ENCODE measurements at places on chromosomes 4 and X. TPM values are rescaled to one million over a fixed set of nuclear protein-coding genes. Genes with fewer than 3 reads are reported as not detected.

NUDT10 gene
- total RNA-seq: 1.3 TPM

AFP gene
- 0.32 TPM for total RNA-seq

WDR17 gene
- total RNA-seq: 0.64 TPM

RHOXF2B gene
- not detected for total RNA-seq

CTAG2 gene
- total RNA-seq: not detected

GAGE12J gene
- not detected for total RNA-seq

RENBP gene
- 12.6 TPM for total RNA-seq

ARHGAP36 gene
- not detected for total RNA-seq

TLR6 gene
- 2.3 TPM for total RNA-seq

FOXO4 gene
- 4.3 TPM for total RNA-seq

GRIA3 gene
- 8.1 TPM for total RNA-seq

SMIM10L2A gene
- total RNA-seq: under 0.01 TPM

SH3TC1 gene
- total RNA-seq: 3.9 TPM

CPZ gene
- 15.5 TPM for total RNA-seq

HS3ST1 gene
- total RNA-seq: not detected

PDLIM3 gene
- total RNA-seq: 96.6 TPM

PLXNB3 gene
- 3.5 TPM for total RNA-seq

PDCL2 gene
- not detected for total RNA-seq

USP26 gene
- total RNA-seq: not detected

ZNF280C gene
- 7.1 TPM for total RNA-seq

GAGE13 gene
- total RNA-seq: not detected

EIF2S3 gene
- total RNA-seq: 256 TPM

STATH gene
- total RNA-seq: not detected

GAGE2A gene
- not detected for total RNA-seq

ZNF157 gene
- under 0.01 TPM for total RNA-seq

CCKAR gene
- 0.43 TPM for total RNA-seq

PROM1 gene
- total RNA-seq: under 0.01 TPM

MGARP gene
- 41.2 TPM for total RNA-seq

NDST4 gene
- not detected for total RNA-seq

EDNRA gene
- total RNA-seq: 4.2 TPM

DGAT2L6 gene
- total RNA-seq: not detected

FRMD7 gene
- not detected for total RNA-seq

HSFX3 gene
- total RNA-seq: not detected

CLTRN gene
- total RNA-seq: under 0.01 TPM

PLAC1 gene
- total RNA-seq: 0.43 TPM

SNX12 gene
- 61.5 TPM for total RNA-seq

DDIT4L gene
- total RNA-seq: 3.5 TPM

CBLL2 gene
- total RNA-seq: not detected

PLA2G12A gene
- 11.7 TPM for total RNA-seq

FDCSP gene
- total RNA-seq: not detected

PRAF2 gene
- total RNA-seq: 15.1 TPM

DCHS2 gene
- total RNA-seq: under 0.01 TPM

TBC1D25 gene
- total RNA-seq: 12.2 TPM

MAGEB10 gene
- not detected for total RNA-seq

RS1 gene
- total RNA-seq: not detected

KIAA1210 gene
- not detected for total RNA-seq

GRIA2 gene
- 1.9 TPM for total RNA-seq

MAGEE2 gene
- total RNA-seq: not detected

SYN1 gene
- total RNA-seq: 0.32 TPM

AR gene
- 11.3 TPM for total RNA-seq

FMR1NB gene
- not detected for total RNA-seq

Measured in fibroblast of villous mesenchyme (primary cell).